Umbilical cord (tissue), 2 donors: ENCODE measurements at places on chromosomes 4 and X. TPM values are rescaled to one million over a fixed set of nuclear protein-coding genes. Genes with fewer than 3 reads are reported as not detected.

CT55 gene
- 6.5 TPM for total RNA-seq

UGT2B17 gene
- total RNA-seq = not detected

ADH7 gene
- 2.4 TPM for total RNA-seq

DNA sequence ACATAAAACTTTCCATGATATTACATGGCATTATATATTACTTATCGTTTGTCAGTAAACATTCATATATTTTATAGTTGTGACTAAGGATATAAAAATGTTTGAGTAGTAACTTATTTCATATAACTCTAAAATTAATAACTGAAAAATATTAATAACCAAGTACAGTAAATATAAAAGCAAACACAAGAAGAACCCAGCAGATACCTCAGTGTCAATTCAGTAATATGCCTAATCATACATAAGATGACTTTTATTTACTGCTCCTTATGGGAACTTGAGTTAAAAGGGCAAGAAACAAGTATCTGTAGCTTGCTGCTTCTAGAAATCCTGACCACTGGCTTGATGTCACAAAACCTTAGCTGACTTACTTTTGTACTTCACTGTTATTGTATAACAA is 28.4 kb upstream of the MAPK10 start:
- no peak for DNase-seq

GRCh38 chrX:68256990-68257389 is 176.3 kb downstream of the OPHN1 start:
- no peak for DNase-seq

DNA sequence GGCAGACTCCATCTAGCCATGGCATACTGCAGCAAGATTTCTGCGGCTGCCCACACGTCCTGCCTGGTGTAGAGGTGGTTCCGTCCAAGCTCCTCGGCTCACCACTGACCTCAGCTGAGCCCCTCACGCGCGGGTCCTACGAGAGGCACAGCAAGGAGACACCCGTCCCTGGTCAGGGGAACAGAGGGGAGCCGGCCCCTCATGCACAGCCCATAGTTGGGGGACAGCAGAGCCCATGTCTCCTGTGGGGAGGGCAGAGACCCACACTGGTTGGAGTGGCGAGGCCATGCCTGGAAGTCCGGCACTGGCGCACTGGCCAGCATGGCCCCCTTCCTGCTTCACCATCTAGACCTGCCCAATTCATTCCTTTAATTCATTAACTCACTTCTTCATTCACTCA is 80.8 kb downstream of the HTRA3 start:
- DNase-seq = no peak

GRCh38 chrX:37986893-37987292 is 19.5 kb upstream of the SYTL5 start:
- DNase-seq = peak; percentile 20

- DNase-seq = no peak
These were observed 98.4 kb upstream of the TENM3 start for GRCh38 chr4:182144626-182145333.

DNA sequence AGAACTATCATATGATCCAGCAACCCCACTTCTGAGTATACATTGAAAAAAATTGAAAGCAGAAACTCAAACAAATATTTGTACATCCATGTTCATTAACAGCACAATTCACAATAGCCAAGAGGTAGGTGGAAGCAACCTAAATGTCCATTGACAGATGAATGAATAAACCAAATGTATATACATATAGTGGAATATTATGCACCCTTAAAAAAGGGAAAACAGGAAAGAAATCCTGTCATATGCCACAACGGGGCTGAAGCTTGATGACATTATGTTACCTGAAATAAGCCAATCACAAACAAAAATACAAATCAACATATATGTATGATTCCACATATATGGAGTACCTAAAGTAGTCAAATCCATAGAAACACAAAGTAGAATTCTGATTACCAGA is 68.0 kb downstream of the ZAR1 start:
- DNase-seq = no peak
